ENCODE measurements at places on chromosomes 16 and 17.
A peak's percentile ranks its signal among the peaks of the same experiment; 100 is the strongest.

DNA sequence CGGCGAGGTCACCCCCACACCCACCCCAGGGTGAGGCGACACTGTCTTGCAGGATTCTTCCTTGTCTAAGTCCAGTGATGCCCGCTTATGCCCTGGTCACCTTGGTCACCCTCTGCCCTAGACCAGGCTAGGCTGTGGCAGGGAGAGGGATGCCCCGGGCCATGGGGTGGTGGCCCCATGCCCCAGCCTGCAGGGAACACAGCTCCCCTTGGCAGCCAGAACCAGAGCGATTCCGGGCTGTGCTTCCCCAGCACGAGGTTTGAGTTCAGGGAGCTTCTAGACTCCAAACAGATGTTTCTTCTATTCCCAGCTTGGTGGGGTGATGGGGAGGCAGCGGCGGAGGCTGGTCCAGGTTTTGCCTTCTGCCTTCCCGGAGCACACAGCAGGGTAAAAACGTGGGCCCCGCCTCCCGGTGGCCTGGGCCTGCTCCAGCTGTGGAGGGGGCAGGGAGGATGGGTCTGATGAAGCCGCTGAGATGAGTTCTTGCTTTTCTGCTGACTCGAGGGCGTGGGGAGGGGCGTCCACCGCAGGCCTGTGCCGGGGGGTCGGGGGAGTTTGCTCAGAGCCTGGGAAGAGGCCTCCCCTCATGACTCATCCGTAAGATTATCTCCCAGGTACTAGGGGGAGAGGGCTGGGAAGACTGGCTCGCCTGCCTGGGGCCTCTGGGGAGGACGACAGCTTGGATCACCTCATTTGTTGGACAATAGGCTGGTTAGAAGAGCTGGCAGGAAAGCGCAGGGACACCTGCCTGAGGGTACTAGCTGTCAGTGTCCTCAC, 15.4 kb downstream of the SMTNL2 start:
- DNase-seq: peak; percentile 56

DNA sequence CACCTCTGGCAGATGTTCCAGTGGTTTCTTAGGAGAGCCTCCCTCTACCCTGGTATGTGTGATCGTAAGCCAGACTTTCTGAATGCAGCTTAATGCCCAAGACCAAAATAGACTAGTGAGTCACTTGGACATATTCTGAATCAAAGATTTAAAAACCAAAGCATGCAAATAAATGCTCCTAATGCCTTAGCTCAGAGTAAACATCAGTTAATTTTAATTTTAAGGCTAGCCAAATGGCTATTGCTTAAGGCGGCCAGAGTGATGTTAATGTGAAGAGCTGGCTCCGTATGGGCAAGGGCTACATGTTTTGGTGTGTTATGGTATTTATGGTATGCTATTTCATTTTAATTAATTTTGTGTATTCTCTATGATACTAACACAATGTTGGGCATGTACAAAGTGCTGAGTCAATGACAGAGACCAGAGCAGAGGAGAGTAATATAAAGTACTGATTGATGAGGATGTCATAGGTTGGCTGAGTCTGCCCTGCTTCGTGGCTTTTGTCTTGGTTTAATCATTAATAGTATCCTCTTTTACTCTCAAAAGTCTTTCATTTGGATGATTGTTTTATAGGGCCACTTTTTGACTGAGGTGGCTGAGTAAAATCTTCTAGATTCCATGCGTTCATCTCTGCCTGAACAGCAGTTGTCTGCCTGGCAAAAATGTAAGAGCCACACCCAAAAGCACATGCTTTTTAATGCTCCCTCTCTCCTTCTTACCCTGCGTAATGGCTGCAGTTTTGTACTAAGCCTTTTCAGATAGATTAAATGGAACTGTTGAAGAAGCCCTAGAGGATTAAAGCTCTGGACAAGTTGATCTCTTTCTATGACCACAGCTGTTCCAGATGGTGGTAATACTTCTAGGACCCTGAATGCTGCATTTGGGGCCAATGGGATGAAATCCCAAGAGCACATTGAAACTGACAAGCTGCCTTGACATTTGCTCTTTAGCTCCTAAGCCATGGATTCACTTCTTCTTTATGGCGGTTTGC, 59.6 kb downstream of the MAP2K6 start:
- DNase-seq: no peak

- no peak for DNase-seq
Observed at GRCh38 chr16:66903544-66904427, 14.9 kb downstream of the CDH16 start.

- DNase-seq: no peak
Observed at GRCh38 chr17:33968350-33969044, 286.6 kb upstream of the CCL2 start.

DNA sequence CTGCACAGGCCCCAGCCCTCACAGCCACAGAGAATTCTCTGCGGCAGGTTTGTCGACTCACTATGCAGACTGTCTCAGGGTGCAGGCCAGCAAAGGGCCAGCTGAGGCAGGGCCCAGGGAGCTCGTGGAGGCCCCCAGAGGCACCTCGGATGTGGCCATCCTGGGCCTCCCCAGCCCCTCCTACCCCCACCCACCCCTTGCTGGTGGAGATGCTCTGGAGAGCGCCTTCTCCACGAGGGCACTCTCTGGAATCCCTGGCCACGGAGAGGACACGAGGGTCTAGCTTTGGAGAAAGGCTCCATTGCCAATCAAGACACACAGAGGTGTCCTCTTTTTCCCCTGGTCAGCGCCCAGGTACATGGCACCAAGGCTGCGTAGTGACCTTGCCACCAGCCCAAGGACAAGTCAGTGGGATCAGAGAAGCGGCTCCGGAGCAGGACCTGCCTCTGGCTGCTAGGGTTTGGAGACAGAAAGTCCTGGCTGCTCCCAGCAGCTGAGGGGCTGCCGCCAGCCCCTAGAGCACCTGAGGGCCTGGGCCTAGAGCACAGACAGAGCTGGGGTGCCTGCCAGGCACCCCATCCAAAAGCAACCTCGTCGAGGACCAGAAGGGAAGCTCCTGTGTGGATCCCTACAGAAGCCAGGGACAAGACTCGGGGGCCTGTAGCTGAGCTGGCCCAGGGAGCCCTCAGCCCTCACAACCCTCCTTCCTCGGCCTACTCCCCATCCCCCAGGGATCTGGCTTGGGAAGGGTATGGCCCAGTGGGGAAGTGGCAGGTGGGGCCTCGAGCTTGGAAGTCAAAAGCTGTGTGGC, 18.7 kb downstream of the ARL2BP start:
- no peak for DNase-seq
